HFFc6 (cell line): ENCODE measurements at places on chromosomes 16 and 17.

- peak; percentile 89 for DNase-seq
Measured at GRCh38 chr17:4945176-4945943, 3.0 kb downstream of the PFN1 start.

GRCh38 chr17:48499248-48499647 lies 31.6 kb downstream of the HOXB1 start:
- no peak for DNase-seq

DNA sequence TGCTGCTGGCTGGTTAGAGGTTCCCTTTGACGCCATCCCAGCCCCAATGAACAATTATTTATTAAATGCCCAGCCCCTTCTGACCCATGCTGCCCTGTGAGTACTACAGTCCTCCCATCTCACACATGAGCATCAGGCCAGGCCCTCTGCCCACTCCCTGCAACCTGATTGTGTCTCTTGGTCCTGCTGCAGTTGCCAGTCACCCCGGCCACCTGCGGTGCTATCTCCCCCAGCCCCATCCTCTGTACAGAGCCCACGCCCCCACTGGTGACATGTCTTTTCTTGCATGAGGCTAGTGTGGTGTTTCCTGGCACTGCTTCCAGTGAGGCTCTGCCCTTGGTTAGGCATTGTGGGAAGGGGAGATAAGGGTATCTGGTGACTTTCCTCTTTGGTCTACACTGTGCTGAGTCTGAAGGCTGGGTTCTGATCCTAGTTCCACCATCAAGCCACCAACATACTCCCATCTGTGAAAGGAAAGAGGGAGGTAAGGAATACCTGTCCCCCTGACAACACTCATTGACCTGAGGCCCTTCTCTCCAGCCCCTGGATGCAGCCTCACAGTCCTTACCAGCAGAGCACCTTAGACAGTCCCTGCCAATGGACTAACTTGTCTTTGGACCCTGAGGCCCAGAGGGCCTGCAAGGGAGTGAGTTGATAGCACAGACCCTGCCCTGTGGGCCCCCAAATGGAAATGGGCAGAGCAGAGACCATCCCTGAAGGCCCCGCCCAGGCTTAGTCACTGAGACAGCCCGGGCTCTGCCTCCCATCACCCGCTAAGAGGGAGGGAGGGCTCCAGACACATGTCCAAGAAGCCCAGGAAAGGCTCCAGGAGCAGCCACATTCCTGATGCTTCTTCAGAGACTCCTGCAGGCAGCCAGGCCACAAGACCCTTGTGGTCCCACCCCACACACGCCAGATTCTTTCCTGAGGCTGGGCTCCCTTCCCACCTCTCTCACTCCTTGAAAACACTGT lies 11.3 kb downstream of the CX3CL1 start:
- no peak for DNase-seq

- no peak for DNase-seq
Measured at GRCh38 chr17:57266902-57267311, 10.6 kb downstream of the MSI2 start.

DNA sequence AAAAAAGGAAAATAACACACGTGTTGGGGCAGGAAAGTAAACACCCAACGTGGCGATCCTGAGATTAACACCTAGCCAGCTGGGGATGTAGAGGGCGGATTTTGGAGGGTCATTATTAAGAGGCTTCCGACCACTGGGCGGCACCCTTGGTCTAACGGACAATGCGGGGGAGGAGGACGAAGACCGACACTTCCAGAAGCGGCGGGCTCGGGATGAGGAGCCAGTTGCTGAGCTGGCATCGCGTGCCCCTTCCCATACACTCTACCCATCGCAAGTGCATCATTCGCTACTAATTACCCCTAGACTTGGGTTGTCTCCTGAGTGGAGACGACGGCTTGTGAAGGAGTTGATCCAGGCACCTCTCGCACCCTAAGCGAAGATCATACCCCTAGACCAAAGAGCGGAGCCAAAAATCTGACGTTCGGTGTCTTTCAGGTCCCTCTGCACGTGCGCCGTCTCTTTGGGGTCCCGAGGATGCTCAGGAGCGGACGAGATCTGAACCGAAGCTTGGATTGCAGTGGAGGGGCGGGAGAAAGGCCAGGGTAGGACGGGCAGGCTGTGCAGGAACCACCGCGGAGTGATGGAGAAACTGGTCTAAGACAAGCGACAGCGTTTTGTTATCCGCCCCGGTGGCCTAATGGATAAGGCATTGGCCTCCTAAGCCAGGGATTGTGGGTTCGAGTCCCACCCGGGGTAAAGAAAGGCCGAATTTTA lies 17.6 kb downstream of the ZNF213 start:
- peak; percentile 90 for DNase-seq
